NCI-H2107 (cell line): ENCODE measurements at places on chromosomes 2 and 18.

DNA sequence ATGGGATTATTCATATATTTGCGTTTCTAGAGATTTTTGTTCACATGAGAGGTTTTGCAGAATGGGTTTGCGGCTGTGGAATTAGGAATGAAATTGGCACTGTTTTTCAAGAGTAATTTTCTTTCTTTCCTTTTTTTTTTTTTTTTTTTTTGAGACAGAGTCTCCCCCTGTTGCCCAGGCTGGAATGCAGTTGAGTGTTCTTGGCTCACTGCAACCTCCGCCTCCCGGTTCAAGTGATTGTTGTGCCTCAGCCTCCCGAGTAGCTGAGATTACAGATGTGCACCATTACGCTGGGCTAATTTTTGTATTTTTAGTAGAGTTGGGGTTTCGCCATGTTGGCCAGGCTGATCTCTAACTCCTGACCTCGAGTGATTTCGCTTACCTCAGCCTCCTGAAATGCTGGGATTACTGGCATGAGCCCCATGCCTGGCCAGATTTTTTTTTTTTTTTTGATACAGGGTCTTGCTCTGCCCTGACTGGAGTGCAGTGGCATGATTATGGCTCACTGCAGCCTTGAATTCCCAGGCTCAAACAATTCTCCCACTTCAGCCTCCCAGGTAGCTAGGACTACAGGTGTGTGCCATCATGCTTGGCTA, 65.3 kb downstream of the MIB1 start:
- no peak for DNase-seq

DNA sequence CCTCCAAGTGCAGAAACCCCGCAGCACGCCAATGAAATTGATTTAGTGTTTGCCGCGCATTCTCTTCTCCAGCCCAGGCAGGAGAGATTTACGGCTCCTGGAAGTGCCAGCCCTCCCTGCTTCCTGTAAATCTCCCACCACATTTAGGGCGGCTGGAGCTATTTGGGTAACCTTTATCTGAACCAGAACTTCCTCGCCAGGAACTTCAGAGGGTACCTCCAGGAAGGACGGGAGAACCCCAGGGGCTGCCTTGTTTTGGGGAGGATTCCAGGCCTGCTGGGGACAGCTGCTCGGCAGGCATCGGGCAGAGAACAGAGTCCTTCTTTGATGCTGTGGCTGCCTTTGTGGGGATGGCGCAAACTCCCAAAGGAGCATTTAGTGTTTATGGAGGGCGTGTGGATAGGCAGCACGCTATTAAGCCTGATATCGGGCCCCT, 122.0 kb upstream of the MYCN start:
- no peak for DNase-seq

DNA sequence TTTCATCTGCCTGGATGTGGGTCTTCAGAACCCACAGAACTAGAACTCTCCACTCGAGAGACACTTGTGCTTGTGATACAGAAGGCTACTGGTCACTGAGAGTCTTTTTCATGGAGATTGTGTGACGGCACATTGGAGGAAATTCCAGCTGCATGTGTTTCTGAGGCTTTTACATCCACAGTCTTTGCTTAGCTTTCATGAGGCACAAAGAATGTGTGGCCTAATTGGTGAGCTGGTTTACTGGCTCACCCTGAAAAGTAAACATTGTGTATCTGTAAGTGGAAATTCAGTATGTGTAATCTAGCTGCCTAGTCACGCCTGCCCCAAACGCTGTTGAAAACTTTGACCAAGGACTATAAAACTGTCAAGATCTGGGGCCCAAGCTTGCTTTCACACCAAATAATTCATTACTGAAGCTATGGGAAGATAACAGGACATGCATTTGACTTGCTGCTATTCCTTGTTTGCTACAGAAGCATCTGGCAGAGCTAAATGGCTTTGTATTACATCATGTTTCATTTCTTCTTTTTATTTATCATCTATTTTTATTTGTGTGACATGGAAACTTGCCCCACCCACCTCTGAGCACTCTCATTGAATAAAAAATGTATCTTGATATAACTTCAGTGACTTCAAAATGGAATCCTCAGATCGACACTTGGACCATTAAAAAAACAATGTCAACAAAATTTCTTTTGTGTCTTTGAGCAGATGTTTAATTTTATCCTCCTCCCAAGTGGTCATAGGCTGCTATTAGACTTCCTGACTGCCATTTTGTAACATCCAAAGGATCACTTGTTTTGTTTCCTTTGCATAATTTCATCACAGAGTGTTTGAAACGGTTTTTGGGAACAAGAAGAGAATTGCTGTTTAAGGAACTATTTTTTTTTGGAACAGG, 80.2 kb downstream of the EFEMP1 start:
- DNase-seq, result no peak

- no peak for DNase-seq
These were observed 74.1 kb downstream of the BOD1L2 start for GRCh38 chr18:57220930-57221483.

- no peak for DNase-seq
These were observed 762 bp downstream of the INO80C start for GRCh38 chr18:35497027-35497369.

DNA sequence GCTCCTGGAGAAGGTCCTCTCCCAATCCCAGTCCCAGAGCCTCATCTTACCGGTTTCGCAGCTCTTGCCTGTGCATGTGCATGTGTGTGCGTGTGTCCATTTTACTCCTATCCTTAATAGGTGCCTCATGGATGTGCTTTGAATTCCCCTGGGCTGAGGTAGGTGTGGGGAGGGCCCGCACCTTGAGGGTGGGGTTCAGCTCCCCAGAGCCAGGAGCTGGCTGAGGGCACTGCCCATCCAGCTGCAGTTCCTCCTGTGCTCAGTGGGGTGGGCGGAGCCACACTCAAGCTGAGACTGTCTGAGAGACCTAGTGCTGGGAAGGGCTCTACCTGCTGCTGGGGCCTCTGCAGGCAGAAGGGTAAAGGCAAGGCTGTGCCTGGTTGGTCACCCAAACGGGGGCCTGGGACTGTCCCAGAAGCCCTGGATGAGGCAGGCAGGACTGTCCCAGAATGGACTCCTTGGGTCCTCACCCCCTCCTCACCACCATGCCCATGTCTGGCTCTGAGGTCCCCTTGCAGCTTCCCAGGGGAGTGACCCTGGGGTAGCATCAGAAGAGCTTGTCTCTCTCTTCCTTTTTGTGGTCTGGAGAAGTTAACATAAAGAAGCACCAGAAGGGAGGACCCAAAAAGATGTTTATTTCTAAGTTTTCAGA, 8.9 kb downstream of the GDF7 start:
- DNase-seq, result no peak

DNA sequence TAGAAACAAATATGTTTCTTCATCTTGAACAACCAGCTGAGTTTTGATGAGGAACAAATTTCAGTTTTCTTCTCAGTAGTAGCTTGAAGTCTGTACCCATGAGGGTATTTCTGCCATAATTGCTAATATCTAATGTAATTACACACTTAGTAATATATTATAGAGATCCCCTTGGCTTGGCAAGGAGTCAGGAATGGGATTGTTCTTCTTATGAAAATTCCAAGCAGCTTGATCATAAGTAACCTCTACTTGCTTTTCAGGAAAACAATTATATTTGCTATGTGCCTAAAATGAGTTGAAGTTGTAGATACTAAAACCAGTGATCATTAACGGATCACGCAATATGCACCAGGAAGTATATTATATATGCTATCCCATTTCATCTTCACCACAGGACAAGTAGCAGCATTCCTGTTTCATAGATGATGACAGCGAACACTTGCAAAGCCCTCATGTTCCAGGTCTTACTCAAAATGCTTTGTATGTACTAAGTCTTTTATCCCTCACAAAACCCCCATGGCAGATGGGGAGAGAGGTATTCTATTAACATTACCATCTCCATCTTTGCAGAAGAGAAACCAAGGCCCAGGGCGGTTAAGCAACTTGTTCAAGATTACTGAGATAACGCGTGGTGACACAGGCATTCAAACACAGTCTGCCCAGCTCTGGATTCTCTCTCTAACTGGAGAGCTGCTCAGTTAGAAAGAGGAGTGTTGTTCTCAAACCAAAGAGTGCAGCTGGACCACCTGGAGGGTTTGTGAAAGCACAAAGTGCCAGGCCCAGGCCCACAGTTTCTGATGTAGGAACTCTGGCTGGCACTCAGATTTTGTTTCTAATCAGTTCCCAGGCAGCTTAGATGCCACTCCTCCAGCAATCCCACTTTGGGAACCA, 21.8 kb upstream of the RGPD4 start:
- no peak for DNase-seq

GRCh38 chr2:197445746-197446145, 7.6 kb upstream of the COQ10B start:
- DNase-seq, result no peak

GRCh38 chr2:189913821-189914220, 129.6 kb downstream of the PMS1 start:
- DNase-seq, result no peak

GRCh38 chr2:147275943-147276342, 568.9 kb upstream of the ACVR2A start:
- no peak for DNase-seq

DNA sequence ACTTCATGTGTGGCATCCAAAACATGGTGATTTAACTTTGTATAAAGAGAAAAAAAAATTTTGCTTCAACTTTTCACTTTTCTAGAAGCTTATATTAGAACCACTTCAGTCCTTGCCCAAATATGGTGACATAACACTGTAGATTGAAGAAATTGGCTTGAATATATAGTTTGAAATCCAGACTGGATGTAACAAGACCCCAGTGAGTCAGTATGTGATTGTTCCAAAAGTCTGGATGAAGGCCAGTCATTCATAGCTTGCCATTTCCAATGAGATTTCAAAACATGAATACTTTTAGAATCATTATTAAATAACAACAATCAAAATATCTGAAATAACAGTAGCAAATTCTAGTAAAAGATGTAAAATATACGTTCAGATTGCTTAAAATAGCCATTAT, 104.8 kb upstream of the FN1 start:
- no peak for DNase-seq

DNA sequence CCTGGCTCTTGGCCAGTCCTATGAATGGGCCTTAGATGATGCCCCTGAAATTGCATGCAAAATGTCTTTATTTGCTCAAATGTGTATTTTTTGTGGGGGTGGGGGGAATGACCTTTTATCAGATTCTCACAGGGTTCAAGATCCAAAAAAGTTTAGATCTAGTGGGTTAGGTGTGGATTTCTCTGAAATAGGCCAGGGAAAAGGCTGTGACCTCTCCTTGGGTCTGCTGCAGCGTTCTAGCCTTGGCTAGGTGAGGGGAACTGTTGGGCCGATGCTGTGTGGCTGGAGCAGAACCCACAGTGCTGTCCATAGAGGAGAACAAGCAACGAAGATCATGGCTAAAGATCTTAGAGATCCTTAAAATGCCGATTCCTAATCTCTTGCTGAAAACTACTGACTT, 130.4 kb upstream of the IL1R2 start:
- DNase-seq, result no peak

GRCh38 chr2:50582164-50582563, 449.8 kb downstream of the NRXN1 start:
- peak; percentile 74 for DNase-seq

GRCh38 chr18:1412655-1413322, 508.1 kb downstream of the ADCYAP1 start:
- DNase-seq, result no peak

- no peak for DNase-seq
These were observed 337.1 kb upstream of the MAP2 start for GRCh38 chr2:209086761-209087160.

GRCh38 chr2:14735696-14736095, 103.2 kb downstream of the LRATD1 start:
- no peak for DNase-seq

DNA sequence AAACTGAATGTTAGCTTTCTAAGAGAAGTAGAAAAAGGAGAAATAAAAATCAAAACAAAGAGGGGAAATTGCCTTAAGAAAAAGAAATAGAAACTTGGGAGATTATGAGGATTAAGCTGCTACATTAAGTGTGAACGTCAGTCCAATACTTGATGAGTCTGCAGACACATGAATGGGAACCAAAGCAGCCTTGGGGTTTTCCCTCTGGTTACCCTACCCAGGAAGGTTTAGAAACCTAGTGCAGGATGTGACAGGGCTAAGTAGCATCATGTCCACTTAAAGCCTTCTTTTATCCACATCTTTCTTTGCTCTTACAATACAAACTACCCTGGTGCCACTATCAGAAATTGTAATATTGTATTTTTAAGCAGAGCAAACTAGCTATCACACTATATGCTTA, 22.3 kb downstream of the SLC35F5 start:
- no peak for DNase-seq

DNA sequence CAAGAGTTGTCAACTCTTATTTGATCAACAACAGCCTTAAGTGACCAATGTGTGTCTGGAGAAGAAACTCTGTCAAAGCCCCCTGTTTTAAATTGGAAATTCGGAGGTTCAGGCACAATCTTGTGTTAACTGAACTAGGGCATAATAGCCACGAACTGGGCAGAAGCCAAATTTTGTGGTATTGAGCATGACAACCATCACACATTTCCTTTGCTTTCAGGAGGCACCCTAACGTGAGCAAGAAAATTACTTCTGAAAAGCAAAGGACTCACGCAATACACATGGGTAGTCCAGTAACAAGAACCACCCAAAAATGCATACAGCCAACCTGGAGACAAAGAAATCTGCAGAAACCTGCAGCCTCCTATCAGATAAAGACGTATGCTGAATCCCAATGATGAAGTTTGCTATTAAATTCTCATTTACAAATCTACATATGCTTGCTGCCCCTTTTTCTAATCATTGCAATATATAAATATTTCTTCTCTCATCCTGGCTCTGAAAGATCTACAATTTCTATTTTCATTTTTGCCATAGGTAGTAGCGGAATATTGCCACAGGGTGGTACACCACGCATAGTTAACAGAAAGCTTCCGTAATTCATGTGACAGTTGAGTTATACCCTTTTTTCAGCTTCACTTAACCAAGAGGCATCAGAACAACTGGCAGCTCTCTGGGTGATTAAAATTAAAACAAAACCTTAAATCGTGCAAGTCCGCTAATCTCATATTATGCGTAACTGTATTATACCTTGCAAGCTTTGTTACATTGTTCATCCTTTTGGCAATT, 495.8 kb downstream of the NRXN1 start:
- peak; percentile 48 for DNase-seq

DNA sequence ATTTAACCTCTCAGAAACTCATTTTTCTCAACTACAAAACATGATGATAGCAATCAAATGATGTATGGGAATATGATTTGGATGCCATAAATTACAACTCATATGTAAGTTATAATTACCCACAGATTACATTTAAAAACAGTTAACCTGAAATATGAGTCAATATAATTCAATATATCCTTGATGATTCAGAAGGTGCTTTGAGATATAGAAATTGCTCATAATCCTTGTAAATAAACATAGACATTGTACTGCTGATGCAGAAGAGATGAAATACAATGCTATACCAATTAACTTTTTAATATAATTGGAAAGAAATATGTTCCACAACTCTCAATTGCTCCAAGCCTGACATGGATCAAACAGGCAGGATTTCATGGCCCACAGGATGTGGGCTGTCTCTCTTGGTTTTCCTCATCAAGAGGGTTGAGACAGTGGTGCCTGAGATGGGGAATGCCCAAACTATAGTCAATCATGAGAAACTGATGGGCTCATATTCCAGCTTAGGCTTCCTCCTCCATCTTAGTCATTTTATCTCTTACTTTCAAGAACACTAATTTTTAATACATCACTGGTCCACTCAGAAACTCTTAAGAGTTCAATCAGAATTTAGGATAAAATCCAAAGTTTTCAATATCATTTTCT, 49.4 kb downstream of the NCKAP5 start:
- DNase-seq, result no peak

- no peak for DNase-seq
These were observed 142.9 kb upstream of the NXPH2 start for GRCh38 chr2:138922973-138923563.
